ENCODE measurements at places on chromosomes 3 and 15.

GRCh38 chr15:50943638-50944037, 35.2 kb downstream of the AP4E1 start:
- no peak for DNase-seq

GRCh38 chr3:42216302-42216701, 49.7 kb downstream of the CCK start:
- DNase-seq: no peak

GRCh38 chr15:89385596-89386331, 51.1 kb upstream of the POLG start:
- DNase-seq: peak; percentile 43

DNA sequence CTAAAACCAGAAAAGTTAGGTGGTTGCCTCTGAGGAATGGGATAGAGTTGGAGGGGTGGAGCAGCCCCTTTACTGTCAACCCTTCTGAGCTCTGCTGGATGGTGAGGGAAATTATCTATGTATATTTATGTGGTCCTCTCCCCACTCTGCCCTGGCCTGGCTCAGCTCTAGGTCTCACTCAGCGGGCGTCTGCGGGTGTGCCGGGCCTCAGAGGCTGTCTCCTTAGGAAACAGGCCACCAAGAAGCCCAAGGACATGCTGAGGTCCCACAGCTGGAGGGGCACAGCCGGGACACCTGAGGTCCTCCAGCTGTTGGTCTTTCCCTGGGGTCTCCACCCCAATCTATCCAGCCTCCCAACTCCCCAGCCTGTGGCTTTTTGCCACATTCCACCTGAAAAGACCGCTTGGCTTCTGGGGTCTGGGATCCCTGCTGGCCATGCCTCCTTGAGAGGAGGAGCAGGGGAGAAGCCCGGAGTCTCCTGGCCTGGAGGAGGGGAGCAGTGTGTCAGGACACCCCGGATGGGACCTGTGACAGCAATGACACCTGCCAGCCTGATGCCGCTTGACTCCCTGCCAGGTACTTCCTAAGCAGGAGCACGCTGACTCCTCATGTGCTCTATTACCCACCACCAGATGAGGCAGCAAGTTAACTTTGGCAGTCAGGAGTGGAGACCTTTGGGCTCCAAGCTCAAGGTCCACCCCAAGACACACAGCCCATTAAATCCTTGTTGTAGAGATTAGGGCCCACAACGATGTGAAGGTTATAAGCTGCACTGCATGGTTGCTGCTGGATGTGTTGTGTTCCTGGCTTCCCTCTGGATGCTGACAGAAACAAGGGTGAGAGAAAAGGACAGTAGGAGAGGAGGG, at the start of gene SLC28A1:
Gene SLC28A1 (plus strand): TSS at position 747 of the 866 bp plus-strand sequence. CDS start 3,099 bp downstream, outside the sequence.
- no peak for DNase-seq

DNA sequence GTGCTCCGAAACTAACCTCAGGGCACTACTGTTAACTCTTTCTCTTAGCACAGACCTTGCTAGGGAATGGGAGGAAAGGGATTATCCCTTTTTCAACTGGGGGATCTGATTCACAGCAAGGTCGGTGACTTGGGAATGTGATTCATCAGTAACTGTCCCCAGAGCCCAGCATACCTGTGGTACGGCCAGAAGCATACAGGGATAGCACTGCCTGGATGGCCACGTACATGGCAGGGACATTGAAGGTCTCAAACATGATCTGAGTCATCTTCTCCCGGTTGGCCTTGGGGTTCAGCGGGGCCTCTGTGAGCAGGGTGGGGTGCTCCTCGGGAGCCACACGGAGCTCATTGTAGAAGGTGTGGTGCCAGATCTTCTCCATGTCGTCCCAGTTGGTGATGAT, 2.3 kb downstream of the ACTC1 start:
- no peak for DNase-seq

DNA sequence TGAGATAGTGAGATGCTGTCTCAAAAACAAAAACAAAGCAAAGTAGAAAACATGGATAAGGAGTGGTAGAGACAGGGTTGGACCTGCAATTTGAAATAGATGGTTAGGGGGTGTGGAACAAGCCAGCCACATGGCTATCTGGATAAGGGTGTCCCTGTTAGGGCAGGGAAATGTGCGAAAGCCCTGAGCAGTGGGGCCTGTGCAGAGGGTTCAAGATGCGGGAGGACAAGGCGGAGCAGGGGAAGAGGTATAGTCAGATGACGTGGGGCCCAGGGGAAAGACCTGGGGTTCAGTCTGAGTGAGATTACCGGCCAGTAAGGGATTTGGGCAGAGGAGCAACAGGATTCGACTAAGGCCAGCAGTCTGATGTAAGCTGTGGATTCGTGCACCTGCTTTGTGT, 18.4 kb upstream of the NR2E3 start:
- DNase-seq: no peak

GRCh38 chr3:74139648-74140047, 474.8 kb downstream of the CNTN3 start:
- no peak for DNase-seq

DNA sequence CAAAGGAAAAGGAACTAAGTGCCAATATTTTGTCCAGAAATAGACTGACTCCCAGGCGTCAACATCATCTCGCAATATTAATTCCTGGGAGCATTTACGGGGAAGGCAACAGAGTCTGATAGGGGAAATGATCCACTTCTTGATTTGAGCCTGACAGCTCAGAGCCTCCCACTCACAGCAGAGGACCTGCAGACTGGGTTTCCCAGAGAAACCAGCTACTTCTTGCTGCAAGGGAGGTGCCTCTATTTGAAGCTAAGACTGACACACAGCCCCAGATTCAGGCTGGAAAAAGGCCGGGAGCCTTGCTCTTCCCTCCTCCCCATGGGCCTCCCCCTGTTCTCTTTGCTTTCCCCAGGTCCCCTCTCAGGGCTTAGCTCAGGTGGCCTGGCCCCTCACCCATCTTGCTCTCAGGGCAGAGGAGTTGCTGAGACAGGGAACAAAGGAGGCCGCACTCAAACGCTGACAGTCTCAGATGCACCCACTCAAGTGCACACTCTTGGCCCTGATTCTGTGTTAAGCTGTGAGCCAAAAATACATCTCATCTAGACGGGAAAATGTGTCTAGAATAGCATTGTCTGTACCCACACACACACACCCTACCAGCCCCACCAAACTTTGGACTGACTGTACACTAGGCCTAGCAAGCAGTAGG, 49.8 kb upstream of the DCLK3 start:
- no peak for DNase-seq

- peak; percentile 42 for DNase-seq
These were observed 21.9 kb downstream of the C3orf62 start for GRCh38 chr3:49255112-49255511.

GRCh38 chr3:167125612-167126407, 254.3 kb downstream of the ZBBX start:
- DNase-seq: peak; percentile 36

- no peak for DNase-seq
These were observed 17.4 kb upstream of the KLHL6 start for GRCh38 chr3:183572935-183573334.

GRCh38 chr3:159139326-159139725, 337.5 kb downstream of the MFSD1 start:
- DNase-seq: no peak

GRCh38 chr3:19173945-19174344, 25.6 kb downstream of the KCNH8 start:
- DNase-seq: no peak

DNA sequence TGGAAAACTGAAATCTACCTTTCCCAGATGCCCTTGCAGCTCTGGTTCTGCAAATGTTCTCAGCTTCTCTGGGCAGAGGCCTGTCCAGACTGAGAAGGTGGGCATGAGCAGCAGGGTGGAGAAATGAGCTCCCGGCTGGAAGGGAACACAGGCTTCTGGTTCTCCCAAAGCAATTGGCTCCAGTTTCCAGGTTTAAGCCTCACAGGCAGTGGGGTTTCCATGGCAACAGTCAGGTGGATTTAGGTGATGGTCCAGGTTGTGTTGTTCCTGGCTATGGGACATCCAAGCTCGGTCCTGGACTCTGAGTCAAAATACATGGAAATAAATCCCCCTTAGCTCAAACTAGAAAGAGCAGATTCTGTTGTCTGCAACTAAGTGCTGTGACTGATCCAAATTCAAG, 94.6 kb upstream of the IQSEC1 start:
- DNase-seq: no peak

DNA sequence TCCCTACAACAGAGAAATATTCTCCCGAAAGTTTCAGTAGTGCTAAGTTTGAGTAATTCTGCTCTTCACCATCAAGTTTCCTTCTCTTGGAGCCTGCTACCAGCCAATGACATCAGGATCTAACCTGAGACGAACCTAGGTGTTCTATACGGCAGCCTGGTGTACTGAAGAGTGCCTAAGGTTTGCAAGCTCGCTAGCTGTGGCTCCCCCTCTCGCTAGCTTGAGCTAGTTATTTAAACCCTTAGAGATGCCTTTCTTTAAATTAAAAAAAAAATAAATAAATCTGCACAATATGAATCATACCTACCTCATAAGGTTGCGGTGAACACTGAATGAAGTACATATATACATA, 1.4 kb upstream of the COL8A1 start:
- peak; percentile 72 for DNase-seq

Measured in A172 (cell line).